ENCODE measurements at places on chromosomes 5 and 9. TPM values are rescaled to one million over a fixed set of nuclear protein-coding genes. Genes with fewer than 3 reads are reported as not detected.

NSUN2 gene
- total RNA-seq: 76.1 TPM

PCDHGB3 gene
- 3.2 TPM for total RNA-seq

ZNF366 gene
- total RNA-seq: 6.0 TPM

GRIN1 gene
- 0.21 TPM for total RNA-seq

CMYA5 gene
- 33.4 TPM for total RNA-seq

FOXD4L4 gene
- 0.47 TPM for total RNA-seq

TAF11L10 gene
- total RNA-seq: not detected

GABRP gene
- 0.42 TPM for total RNA-seq

MEIKIN gene
- total RNA-seq: not detected

GABRA1 gene
- not detected for total RNA-seq

S100Z gene
- total RNA-seq: not detected

SERINC5 gene
- 89.9 TPM for total RNA-seq

SLC36A3 gene
- total RNA-seq: not detected

CENPK gene
- total RNA-seq: 2.3 TPM

PARP8 gene
- total RNA-seq: 58.4 TPM

LIX1 gene
- not detected for total RNA-seq

CKMT2 gene
- total RNA-seq: 6.6 TPM

TSSK1B gene
- total RNA-seq: 2.1 TPM

ACTBL2 gene
- total RNA-seq: not detected

EGFLAM gene
- total RNA-seq: 3.7 TPM

SLC4A9 gene
- 0.13 TPM for total RNA-seq

ZCCHC7 gene
- 31.7 TPM for total RNA-seq

Data from ureter (tissue), 1 donor.